ENCODE measurements at places on chromosomes 12 and 14.

- no peak for DNase-seq
Measured at GRCh38 chr12:132541200-132541599, 51.2 kb downstream of the FBRSL1 start.

DNA sequence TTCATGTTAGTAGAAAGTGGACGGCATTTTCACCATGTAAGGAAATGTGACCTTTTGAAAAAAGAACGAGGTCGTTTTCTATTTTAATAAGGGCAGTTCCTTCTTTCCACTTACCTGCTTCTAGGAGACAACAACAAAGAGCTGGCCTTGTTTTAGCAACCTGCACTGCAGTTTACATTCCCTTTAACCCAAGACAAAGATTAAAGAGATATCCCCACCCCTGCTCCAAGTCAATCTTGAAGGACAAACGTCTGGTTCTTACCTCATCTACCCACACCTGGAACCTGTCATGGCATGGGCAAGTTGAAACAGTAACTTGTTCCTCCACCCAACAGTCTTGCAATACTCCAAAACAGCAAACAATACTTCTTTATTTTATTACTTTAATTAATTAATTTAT lies 32.7 kb downstream of the ZCCHC8 start:
- peak; percentile 99 for DNase-seq

DNA sequence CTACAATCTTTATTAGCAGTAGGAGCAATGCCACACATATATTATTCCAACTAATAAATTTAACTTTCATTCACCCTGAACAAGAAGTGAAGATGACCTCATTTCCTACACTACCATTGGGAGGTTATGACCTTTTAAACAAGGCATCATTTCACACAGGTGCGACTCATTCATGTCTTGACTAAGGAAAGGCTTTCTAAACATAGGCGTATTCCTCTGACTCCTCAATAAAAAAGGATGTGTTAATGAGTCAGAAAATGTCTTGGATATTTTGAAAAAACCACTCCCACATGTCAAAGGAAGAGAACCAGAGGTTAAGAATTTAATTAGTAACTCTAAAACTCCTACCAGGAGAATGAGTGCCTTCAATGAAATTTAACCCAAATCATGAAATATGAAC lies 115.2 kb downstream of the PRICKLE1 start:
- DNase-seq: peak; percentile 90

- DNase-seq: no peak
Measured at GRCh38 chr12:68375756-68376695, 43.9 kb upstream of the MDM1 start.

GRCh38 chr12:76020281-76020680 lies 11.3 kb downstream of the PHLDA1 start:
- DNase-seq: no peak

GRCh38 chr14:88565427-88565826 lies 2.6 kb downstream of the ZC3H14 start:
- DNase-seq: no peak

DNA sequence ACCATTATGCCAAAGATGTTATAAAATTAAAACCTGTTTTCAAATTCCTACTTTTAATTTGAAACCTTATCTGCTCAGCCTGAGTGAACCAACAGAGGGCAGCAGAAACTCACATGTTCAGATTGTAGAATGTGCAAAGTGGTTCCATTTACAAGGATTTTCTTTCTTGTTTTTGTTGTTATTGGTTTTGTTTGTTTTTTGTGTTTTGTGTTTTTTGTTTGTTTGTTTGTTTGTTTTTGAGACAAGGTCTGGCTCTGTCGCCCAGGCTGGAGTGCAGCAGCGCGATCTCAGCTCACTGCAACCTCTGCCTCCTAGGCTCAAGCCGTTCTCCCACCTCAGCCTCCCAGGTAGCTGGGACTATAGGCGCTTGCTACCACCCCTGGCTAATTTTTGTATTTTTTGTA lies 22.8 kb upstream of the GARIN2 start:
- DNase-seq: no peak
